AML-193 (cell line): ENCODE measurements at places on chromosomes 5 and 9.

DNA sequence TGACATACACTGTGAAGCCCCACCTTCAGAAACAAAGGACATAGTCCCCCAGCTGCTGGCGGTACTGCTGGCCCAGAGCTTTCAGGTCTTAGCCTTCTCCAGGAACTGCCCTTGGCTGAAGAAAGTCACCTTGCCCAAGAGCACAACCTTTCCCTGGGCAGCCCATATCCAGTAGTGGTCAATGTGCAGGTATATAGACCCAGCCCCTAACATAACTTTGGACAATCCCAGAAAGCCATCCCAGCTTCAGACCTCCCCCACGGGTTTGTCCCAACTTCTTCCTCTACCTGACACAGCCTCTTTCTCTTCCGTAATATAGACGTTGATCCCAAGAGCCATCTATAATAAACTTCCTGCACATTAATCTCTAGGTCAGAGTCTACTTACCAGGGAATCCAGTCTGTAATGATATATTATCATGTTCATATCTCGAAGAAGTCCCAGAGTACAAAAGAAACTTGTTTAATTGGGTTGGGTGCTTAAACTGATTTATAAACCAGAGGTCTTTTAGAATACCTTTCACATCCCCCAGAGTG lies 157.4 kb downstream of the SNCAIP start:
- no peak for DNase-seq

DNA sequence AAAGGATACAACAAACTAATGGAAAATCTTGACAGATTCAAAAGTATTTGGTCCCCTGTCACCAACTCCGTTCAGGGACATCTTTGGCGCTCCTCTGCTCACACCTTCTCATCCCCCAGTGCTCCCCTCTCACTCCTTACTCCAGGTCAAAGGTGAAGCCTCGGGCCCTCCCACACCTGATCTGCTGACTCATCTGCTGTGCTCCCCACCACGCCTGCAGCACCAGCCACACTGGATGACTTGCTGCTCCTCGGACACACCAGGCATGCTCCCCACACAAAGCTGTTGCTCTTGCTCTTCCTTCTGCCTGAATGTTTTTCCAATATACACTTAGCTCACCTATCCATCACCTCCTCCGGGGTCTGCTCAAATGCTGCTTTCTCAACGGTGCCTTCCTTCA lies 123.4 kb downstream of the ESM1 start:
- no peak for DNase-seq

DNA sequence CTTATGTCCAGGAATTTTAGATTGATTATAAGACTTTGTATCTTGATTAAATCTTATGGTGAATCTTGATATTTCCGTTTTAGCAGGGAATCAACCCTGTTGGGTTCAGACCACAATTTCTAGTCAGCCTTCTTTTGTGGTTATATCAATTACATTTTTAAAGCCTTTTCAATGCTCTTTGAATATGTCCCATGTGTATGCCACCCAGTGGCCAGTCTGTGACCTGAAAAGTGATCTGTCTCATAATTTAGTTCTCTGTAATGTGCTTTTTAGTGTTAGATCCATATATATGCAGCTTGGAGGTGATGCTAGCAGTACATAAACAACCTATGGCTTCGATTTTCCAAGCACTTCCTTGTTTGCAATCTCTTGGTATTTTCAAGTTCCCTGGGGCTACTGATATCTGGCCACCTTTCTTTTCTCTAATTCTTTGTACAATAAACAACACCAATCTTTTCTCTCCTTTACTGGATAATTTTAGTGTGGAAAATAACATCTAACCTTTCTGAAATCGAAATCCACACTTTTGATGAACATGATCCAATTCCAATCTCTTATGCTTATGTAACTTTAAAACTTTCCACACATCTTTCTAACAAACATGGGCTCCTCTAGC lies 28.8 kb downstream of the PDE8B start:
- peak; percentile 42 for DNase-seq

DNA sequence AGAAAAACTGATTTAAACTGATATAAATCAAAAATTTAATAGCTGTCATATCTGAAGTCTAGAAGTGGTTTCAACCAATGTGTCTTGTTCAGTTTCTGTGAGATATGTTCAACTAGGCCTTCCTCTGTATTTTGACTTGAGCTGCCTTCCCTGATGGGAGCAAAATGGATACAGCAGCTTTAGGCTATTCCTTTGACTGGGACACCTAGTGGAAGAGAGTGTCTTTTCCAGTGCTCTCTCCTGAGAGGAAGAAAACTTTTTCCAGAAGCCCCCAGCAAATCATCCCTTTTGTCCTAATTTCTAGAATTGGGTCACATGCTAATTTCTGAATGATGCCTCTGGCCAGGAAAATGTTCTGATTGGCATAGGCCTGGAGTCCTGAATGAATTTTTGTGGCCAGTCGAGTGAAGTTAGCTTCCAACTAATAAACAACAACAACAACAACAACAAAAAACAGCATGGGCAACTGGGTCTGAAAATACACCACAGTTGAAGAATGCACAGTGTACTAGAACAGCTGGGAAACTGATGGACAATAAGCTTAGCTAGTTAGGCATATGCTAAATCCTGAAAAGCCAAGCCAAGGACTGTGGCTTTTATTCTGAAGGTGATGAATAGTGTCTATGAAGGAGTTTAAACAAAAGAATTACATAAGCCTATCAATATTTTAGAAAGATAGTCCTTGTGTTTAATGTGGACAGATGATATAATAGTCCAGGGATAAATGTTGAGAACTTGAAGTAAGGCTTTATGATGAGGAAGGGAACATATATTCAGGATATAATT lies 125.7 kb downstream of the FBN2 start:
- no peak for DNase-seq

DNA sequence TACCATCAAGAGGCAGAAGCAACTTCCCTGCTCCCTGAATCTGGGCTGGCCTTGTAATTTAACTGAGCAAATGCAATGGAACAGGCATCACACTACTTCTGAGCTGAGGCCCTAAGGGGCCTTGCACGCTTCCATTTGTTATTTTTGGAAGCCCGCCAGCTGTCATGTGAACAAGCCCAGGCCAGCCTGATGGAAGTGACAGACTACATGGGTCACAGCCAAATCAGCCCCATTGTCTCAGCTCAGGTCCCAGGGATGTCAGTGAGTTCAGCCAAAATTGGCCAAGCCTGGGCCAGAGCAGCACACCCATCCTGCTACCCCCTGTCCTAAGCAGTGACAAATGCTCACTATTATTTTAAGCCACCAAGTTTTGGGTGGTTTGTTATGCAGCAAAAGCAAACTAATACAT lies 72.8 kb downstream of the PRRT1B start:
- no peak for DNase-seq

- no peak for DNase-seq
Observed at GRCh38 chr9:23779220-23779619, 46.8 kb downstream of the ELAVL2 start.

DNA sequence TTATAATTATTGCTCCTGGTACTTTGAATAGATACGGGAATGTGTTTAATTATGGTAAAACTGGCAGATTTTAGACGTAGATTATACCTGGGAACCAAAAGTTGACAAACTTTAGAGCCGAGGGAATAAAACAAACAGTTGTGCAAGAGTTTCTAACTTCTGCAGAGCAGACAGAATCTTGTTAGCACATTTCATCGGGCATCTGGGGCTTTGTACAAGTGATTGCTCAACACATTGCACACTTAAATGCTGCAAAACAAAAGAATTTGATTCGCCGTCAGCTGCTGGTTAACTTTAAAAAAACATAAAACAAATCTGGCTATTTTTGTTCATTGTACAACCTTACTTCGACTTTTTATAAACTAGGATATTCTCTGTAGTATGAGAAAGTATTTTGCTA lies 398.1 kb downstream of the MAN2A1 start:
- DNase-seq = no peak

DNA sequence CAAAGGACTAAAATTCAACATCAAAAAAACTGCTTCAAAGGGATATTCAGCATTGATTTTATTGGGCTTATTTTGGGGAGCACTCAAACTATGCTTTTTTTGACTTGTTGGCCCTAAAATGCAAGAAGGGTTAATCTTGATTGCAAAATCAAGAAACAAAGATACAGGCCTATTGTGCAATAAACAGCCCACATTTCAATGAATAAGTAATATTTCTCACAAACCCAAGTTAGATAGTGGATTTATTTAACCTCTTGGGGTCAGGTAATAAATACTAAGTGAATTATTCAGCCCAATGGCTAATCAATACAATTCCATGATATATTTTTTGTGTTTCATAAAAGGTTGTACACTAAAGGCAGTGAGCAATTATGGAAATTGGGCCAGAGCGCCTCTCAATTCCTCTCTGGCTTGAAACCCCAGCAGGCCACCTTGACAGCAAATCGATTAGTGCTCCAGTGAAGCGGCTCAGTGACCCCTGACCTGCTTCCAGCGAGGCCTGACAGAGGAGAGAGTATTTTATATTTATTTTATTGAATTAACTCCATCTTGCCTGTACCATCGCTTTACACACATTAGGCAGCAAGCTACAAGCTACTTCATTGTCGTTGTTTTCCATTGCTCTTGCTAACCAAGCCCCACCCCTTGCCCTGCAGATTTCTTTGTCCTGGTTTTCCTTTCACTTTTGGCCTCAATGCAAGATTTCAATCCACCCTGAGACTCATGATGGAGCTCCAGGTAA lies 65.5 kb downstream of the EBF1 start:
- DNase-seq = peak; percentile 24

GRCh38 chr5:117999939-118000549 lies 988.3 kb downstream of the DTWD2 start:
- DNase-seq = no peak

- peak; percentile 24 for DNase-seq
Observed at GRCh38 chr9:115593587-115594091, 475.7 kb upstream of the TNC start.

DNA sequence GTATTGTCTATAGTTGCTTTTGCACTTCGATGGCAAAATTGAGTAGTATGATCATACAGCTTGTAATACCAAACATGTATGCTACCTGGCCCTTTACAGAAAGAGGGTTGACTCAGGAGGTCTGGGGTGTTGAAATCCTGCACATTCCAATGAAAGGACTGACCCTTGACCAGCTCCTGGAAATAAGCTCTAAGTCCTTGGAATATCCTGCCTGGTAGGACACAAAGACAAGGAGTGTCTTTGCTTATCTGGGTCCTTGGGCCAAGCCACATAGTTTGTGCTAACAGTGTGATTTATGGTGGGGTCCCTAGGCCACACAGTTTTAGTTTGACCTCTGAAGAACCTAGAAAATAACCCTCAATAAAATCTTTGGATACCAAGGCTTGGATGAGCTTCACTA lies 89.3 kb upstream of the FTMT start:
- DNase-seq = no peak

DNA sequence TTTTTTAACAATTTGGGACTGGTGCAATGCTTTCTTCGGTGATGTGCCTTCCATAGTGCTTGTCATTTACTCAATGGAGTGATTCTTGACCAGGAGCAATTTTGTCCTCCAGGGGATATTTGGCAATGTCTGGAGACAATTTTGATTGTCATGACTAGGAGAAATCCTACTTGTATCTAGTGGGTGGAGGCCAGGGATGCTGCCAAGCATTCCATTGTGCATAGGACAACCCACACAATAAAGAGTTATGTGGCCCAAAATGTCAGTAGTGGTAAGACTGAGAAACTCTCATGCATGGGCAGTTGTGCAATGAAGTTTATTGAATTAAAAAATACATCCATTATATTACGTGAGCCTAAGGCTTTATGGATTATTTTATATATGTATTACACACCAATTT lies 70.5 kb downstream of the FOCAD start:
- DNase-seq = no peak

GRCh38 chr9:37582548-37583157 lies 6.5 kb upstream of the FBXO10 start:
- peak; percentile 56 for DNase-seq

DNA sequence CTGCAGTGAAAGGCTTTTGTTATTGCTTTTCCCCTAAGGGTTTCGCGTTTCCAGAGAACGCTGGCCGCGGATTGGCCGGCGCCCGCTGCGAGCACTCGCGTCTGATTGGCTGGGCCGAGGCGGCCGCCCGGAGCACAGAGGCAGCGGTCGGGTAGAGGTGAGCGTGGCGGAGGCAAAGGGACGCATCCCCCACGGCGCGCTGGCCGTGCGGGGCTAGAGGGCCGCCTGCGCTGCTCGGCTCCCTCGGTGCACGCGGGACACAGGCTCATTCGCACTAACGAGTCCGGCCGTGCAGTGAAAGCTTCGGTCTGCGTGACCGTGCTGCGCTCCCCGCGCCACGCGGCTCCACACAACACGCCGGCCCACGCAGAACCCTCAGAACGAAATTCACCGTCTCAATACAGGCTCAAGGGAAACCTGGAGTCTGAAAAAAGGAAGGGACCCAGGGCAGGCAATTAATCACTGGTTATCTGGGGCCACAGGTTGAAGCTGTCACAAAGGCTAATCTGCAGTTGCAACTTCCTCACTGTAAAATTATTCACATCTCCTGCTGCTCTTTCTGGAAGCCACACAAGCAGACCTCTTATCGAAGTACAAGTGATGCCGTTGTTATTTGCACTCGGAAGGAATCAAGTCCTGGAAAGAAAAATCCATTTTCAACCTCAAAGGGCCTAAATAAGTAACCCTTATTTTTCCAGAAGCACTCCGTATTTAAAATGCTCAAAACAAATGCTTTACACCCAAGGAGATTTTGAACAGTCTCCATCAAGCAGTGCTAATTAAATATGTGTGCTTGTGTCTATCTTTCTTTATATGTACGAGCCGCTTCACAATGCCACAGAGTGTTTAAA lies 94.6 kb downstream of the ZNF608 start:
- no peak for DNase-seq

- DNase-seq = no peak
Observed at GRCh38 chr5:38718771-38719391, 126.9 kb upstream of the OSMR start.

- DNase-seq = no peak
Observed at GRCh38 chr5:157659868-157660660, 7.8 kb upstream of the SOX30 start.

GRCh38 chr5:83636156-83636555 lies 84.5 kb downstream of the HAPLN1 start:
- no peak for DNase-seq

DNA sequence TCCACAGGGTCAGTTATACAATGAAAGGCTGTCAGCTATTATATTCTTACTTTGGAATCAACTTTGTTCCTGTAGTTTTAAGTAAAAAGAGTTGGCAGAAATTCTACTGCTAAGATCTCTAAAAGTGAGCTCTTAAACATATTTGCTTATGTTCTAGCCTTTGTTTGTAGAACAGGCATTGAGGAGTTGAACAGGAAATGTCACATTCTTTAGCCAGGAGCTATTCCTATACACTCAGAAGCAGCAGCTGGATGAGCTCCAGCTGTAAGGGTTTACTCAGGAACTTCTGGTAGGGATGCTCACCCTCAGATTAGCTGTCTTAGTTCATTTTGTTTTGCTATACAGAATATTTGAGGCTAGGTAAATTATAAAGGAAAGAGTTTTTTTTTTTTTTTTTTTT lies 22.4 kb upstream of the SPINK14 start:
- DNase-seq = no peak

- peak; percentile 72 for DNase-seq
Observed at GRCh38 chr9:130770679-130771442, 64.2 kb upstream of the ABL1 start.

GRCh38 chr5:140113180-140113698 lies 670 bp upstream of the PURA start:
- DNase-seq = no peak
